ENCODE measurements at places on chromosomes 1 and 21.

DNA sequence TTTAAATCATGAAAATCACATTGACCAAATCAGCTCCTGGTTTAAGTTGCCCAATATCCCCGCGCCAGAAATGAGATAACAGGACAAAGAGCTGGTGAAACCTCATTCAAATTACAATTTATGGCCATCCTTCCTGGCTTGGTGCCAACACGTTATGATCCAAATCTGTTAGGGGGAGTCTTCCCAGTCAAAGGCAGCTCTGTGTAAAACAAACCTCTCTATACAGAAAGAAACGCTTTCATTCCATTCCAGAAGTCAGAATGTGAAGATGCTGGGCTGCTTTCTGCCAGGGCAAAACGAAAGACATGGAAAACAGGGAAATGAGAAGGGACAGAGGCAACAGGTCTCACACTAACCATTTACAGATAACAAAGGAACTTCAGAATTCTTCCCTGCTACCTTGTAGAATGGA, 53.5 kb upstream of the TIAM1 start:
- no peaks in the 10 kb centered on the region for H3K27me3 ChIP-seq
- peak; percentile 86 for DNase-seq
- no peak overlapping the region for H3K27ac ChIP-seq

DNA sequence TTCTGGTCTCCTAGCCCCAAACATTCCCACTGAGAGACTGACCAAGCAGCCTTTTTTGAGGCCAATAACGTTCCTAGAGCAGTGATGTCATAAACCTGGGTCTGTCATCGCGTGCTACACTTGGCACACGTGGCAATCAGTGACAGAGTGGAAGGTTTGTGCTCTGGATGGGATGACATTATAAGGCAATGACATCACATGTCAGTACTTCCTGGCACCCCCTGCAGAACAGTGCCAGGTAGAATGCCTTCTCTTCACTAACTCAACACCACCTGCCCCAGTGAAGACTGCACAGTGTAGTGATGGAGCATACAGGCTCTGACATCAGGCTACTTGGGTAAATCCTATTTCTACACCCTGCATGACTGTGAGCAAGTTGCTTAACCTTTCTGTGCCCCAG, 5.4 kb upstream of the ZNF648 start:
- H3K27me3 ChIP-seq = no peaks in the 10 kb centered on the region
- H3K36me3 ChIP-seq = no peaks in the 10 kb centered on the region
- no peak for DNase-seq
- no peak overlapping the region for H3K27ac ChIP-seq
- H3K4me3 ChIP-seq = no peak overlapping the region

DNA sequence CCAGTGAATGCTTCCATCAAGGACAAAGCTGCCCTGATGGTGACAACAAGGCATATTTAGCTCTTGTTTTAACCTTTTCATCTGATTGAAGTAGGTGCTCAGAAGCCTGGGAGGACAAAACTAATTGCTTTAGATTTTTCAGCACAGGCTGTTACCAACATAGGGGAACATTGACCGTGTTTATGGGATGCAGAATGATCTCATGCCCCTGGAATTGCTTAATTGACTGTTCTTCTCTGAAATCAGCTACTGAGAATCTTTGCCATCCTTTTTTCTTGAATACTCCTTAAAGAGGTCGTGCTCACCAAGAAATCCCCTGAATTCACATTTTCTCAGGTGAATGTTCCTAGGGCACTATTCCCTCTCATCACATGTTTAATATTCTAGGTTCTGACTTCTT, 95.9 kb upstream of the CCDC190 start:
- H3K4me1 ChIP-seq = no peaks in the 10 kb centered on the region
- no peaks in the 10 kb centered on the region for H3K27me3 ChIP-seq
- H3K4me3 ChIP-seq = no peak overlapping the region
- DNase-seq = no peak
- H3K36me3 ChIP-seq = no peaks in the 10 kb centered on the region
- no peak overlapping the region for H3K27ac ChIP-seq

GRCh38 chr1:107451715-107452114, 310.9 kb downstream of the NTNG1 start:
- no peak overlapping the region for H3K4me3 ChIP-seq
- H3K4me1 ChIP-seq = no peaks in the 10 kb centered on the region
- peaks cover 4% of the 10 kb centered on the region for H3K36me3 ChIP-seq
- H3K27me3 ChIP-seq = no peaks in the 10 kb centered on the region

DNA sequence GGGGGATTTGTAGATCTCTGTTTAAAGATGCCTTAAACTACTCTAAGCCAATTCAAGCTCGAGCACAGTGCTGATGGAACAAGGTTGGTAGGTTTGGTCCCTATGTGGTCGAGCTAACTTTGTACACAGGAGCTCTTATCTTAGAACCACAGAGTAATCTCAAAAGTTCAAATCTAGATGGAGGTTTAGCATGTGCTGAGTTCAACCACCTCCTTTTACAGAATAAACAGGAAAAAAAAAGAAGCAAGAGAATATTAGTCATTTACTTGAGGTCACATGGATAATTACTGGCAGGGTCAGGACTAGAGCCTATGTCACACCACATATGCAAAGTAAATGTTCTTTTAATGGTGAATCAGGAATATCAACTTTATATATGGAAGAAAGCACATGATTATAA, 86.2 kb downstream of the DTL start:
- no peaks in the 10 kb centered on the region for H3K27me3 ChIP-seq
- no peak overlapping the region for H3K4me3 ChIP-seq
- H3K4me1 ChIP-seq = no peaks in the 10 kb centered on the region
- no peaks in the 10 kb centered on the region for H3K36me3 ChIP-seq

GRCh38 chr1:19373211-19374082, 61.3 kb downstream of the SLC66A1 start:
- H3K4me3 ChIP-seq = no peak overlapping the region
- no peaks in the 10 kb centered on the region for H3K27me3 ChIP-seq
- no peak for DNase-seq
- no peaks in the 10 kb centered on the region for H3K4me1 ChIP-seq
- peaks cover 42% of the 10 kb centered on the region for H3K36me3 ChIP-seq
- no peak overlapping the region for H3K27ac ChIP-seq

- H3K27me3 ChIP-seq = no peaks in the 10 kb centered on the region
- no peak overlapping the region for H3K4me3 ChIP-seq
- peaks cover 22% of the 10 kb centered on the region for H3K4me1 ChIP-seq
- DNase-seq = no peak
- H3K27ac ChIP-seq = peak overlapping the region; percentile 80
- H3K36me3 ChIP-seq = peaks cover 14% of the 10 kb centered on the region
Observed at GRCh38 chr1:31626223-31627207, 9.0 kb downstream of the HCRTR1 start.
